Activated naive CD4-positive, alpha-beta T cell treated with anti-CD3 and anti-CD28 coated beads, Interleukin-2, amount 50 U/mL, for 72 hours (primary cell): ENCODE measurements at places on chromosomes 7 and 10.

DNA sequence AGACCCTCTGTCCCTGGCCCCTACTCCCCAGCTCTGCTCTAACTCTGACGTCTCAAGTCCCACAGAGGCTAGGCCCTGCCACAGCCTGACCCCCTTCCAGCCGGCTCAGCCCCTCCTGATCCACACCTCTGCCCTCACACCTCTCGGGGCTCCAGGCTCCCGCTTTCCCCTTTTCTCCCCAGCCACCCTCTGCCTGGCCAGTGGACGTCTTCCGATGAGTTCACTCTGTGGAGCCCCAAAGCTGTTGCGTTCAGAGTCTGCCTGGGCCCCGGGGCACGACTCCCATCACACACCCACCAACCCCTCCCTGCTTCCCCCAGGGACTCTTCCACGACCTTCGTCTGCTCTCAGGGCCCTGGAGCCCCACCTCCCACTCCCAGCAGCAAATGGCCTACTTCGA is 18.4 kb upstream of the TBRG4 start:
- DNase-seq, result no peak

DNA sequence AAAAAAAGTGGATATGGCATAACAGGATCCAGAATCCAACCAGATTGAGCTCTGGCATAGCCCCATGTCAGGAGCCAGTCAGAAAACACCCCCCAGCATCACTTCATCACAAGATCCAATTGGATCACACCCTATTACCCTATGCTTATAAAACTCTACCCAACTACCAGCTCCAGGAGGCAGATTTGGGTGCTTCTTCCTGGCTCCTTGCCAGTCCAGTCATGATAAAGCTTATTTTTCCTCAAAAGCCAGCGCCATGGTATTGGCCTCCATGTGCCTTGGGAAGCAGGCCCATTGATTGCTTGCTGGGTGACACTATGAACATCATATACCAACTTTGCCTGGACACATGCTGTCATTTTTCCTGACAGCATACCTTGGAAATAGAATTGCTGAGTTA is 281.4 kb upstream of the MKLN1 start:
- DNase-seq, result no peak

GRCh38 chr7:43083106-43083505 is 29.3 kb upstream of the HECW1 start:
- no peak for DNase-seq

DNA sequence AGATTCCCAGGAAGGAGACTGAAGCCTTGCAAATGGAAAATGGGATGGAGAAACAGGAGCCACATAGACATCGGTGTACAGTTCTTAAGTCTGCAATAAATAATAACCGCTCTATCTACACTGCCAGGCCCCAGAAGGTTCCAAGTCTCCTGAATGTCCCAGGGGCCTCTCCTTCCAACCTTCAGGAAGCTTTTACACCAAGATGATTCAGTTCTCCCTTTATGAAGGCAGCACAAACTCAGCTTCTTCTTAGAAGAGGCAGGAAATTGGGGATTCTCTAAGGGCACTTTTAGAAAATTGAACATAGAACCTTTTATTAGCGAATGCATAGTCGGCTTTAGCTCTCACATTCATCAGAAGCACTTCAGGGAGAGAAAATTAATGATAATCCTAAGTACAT is 130.8 kb upstream of the LYZL1 start:
- DNase-seq, result no peak
